HepG2 (cell line): ENCODE measurements at places on chromosomes 3 and 15. TPM values are rescaled to one million over a fixed set of nuclear protein-coding genes. Genes with fewer than 3 reads are reported as not detected.

Gene ALDH1A3
- 0.03 TPM in 1 of 2 replicates, not detected in the other for polyA plus RNA-seq

Gene EPHB3
- 0.01 TPM in 2 replicates for polyA plus RNA-seq

Gene DRD3
- not detected in 2 replicates for polyA plus RNA-seq

- no peak for DNase-seq
Measured at GRCh38 chr15:47820057-47820746, 102.9 kb downstream of the SEMA6D start.

DNA sequence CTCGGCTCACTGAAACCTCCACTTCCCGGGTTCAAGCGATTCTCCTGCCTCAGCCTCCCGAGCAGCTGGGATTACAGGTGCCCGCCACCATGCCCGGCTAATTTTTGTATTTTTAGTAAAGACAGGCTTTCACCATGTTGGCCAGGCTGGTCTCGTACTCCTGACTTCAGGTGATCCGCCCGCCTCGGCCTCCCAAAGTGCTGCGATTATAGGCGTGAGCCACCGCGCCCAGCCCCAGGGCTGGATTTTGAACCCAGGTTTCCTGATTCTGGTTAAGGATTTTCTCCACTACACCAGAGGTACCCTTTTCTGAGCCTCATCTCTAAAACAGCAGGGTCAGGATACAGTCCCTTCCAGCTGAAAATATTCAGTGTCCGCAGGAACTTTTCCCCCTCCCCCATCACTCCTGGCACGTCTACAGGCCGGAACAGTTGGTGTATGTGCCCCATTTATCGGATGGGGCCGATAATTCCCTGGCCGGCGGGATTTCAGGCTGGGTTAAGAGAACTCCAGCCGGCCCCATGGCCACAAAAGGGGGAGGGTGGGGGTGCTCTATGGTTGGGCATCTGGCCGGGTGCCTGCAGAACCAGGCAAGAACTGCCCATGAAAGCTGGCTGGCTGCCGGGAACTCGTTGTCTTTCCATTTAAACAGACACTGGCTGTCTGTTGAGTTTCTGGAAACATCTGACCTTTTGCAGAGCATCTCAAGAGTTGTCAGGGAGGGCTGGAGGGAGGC is 26.8 kb upstream of the SEMA4B start:
- DNase-seq: no peak
